ENCODE measurements at places on chromosomes 11 and 22. TPM values are rescaled to one million over a fixed set of nuclear protein-coding genes. Genes with fewer than 3 reads are reported as not detected.
A peak's percentile ranks its signal among the peaks of the same experiment; 100 is the strongest.

KCNJ5 gene
- total RNA-seq: not detected

ILK gene
- 160 TPM for total RNA-seq

RFPL1 gene
- not detected for total RNA-seq

DNA sequence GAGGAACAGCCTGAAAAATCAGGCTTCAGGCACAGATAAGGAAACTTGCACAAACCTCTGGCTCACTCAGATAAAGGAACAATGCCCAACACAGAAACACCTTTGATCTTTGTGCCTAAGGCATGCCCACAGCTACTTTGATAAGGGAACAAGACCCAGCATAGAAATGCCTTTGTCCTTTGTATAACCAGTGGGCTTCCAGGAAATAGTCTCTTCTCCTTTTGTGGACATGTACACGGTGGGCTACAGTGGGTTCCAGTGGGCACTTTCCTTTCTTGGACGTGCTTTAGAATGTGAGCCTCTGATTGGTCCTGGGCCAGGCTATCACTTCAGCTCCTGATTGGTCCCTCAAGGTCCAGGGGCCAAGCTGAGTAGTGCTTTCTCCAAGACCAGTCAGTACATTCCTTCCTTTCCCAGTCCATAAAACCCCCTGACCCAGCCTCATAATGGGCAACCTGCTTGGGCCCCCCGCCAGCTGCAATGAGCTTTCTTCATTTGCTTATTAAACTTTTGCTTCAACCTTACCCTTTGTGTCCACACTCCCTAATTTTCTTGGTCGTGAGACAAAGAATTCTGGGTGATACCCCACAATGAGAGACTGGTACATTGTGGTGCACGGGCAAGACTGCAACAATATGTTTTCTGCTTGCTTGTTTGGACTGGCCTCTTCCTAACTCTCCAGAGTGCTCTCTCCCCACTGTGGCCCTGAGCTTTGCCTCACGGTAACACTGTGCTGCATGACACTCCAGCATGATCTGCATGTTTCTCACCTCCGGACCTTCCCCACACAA is 1.7 kb upstream of the CABIN1 start:
- DNase-seq: no peak
- H3K27ac ChIP-seq: no peak overlapping the region
- peaks cover 3% of the 10 kb centered on the region for H3K36me3 ChIP-seq

DNA sequence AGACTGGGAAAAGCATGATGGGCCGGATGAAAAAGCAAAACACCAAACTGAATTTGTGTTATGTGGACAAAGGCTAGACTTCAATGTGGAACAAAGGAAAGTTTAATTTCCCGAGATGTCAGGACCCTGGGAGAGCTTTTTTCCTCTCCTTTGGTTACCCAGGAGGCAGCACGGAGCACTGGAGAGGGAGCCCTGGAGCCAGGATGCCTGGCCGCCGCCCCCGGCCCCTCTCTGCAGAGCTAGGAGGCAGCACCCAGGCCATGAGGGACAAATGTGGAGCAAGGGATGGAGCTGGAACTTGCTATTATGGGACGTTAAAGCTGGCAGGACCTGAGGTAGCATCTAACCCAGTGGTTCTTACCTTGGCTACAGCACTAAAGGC is 108.9 kb downstream of the MORC2 start:
- no peaks in the 10 kb centered on the region for H3K4me1 ChIP-seq
- H3K4me3 ChIP-seq: no peak overlapping the region
- H3K27ac ChIP-seq: no peak overlapping the region
- no peak for DNase-seq
- H3K36me3 ChIP-seq: no peaks in the 10 kb centered on the region
- H3K27me3 ChIP-seq: no peaks in the 10 kb centered on the region

DNA sequence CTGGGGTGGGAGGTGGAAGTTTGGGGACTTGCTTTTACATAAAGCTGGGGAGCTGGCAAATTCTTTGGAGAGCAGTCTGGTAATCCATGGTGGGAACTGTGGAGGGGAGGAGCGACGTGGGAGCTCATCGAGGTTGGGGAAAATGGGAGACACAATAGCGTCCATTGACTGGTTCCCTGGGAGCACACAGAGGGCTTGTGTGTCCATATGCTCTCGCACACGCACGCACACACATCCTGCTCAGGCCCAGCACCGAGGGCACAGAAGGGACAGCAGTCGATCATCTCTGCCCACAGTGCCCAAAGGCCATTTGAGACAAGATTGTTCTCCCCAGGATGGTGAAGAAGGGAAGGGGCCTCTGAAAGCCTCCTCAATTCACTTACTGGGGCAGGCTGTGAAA is 53.7 kb downstream of the FBXO7 start:
- no peak overlapping the region for H3K27ac ChIP-seq

- no peak overlapping the region for H3K27ac ChIP-seq
- H3K36me3 ChIP-seq: no peaks in the 10 kb centered on the region
- no peak for DNase-seq
- no peaks in the 10 kb centered on the region for H3K4me1 ChIP-seq
- H3K4me3 ChIP-seq: no peak overlapping the region
Observed at GRCh38 chr22:49100316-49100715, 727.4 kb downstream of the BRD1 start.

- no peak overlapping the region for H3K4me3 ChIP-seq
- H3K27me3 ChIP-seq: no peaks in the 10 kb centered on the region
- no peaks in the 10 kb centered on the region for H3K36me3 ChIP-seq
- no peak overlapping the region for H3K27ac ChIP-seq
Observed at GRCh38 chr11:133570376-133570775, 38.1 kb upstream of the OPCML start.

DNA sequence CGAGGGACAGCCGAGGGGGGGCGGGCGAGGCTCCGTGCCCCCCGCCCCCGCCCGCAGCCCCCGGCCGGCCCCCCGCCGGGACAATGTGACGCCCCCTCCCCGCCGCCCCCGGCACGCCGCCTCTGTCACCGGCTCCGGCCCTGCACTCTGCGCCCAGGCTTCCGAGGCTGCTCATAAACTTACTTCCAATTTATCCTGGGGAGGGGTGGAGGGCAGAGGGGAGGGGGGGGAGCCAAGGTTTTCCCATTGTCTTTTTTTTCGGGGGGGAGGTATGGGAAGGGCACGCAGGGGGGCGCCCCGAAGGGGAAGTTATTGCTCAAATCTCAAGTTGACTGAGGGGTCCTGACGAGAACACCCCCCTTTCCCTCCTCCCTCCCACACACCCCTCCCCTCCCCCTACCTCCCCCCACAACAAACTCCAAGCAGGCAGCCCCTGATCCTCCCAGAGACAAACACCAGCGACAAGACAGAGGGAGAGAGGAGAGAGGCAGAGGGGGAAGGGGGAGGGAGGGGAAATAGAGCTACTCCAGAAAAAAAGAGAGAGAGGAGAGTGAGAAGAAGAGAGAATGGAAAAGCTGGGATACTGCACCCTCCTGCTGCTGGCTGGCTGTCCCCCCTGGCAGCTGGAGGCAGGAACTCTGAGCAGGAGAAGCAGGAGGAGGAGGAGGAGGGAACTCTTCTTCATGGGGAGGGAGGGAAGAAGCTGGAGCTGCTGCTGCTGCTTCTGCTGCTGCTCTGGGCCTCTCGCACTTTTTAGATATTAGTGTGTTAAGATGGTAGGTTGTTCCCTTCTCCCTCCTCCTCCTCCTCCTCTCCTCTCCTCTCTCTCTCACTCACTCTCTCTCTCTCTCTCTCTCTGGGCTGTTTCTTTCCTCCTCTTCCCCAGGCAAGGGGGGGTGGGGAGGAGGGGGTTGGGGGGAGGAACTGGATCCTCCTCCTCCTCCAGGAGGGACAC is 631 bp downstream of the PHF21A start:
- H3K27me3 ChIP-seq: no peaks in the 10 kb centered on the region
- no peak overlapping the region for H3K27ac ChIP-seq
- peak overlapping the region; percentile 95 for H3K4me3 ChIP-seq
- 0 out of 2 replicates have a peak, but pooled peaks cover 3% of the 10 kb centered on the region for H3K36me3 ChIP-seq
- DNase-seq: peak; percentile 74
- peaks cover 9% of the 10 kb centered on the region for H3K4me1 ChIP-seq

GRCh38 chr22:45503816-45504372 is 1.2 kb downstream of the FBLN1 start:
- peak overlapping the region; percentile 77 for H3K4me3 ChIP-seq
- H3K27ac ChIP-seq: peak overlapping the region; percentile 5
- DNase-seq: peak; percentile 11
- H3K27me3 ChIP-seq: no peaks in the 10 kb centered on the region

GRCh38 chr11:66902486-66903177 is 45.8 kb downstream of the LRFN4 start:
- no peak overlapping the region for H3K4me3 ChIP-seq
- no peaks in the 10 kb centered on the region for H3K36me3 ChIP-seq
- no peaks in the 10 kb centered on the region for H3K27me3 ChIP-seq
- no peak for DNase-seq
- peaks cover 31% of the 10 kb centered on the region for H3K4me1 ChIP-seq

DNA sequence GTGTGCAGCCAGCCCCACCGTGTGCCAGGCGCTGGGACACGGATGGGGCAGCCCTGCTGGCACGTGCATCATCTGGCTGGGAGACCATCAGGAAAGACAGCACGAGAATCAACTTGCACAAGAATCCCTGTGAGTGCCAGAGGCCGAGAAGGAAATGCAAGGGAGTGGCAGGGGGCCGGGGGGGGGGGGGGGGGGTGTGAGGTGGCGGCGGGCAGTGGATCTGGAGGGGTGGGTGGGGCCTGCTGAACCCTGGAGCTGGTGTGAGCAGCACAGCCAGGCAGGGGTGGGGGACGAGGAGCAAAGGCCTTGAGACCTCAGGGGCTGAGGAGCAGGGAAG is 14.0 kb upstream of the FLRT1 start:
- no peaks in the 10 kb centered on the region for H3K4me1 ChIP-seq
- no peaks in the 10 kb centered on the region for H3K27me3 ChIP-seq
- no peaks in the 10 kb centered on the region for H3K36me3 ChIP-seq
- no peak for DNase-seq

DNA sequence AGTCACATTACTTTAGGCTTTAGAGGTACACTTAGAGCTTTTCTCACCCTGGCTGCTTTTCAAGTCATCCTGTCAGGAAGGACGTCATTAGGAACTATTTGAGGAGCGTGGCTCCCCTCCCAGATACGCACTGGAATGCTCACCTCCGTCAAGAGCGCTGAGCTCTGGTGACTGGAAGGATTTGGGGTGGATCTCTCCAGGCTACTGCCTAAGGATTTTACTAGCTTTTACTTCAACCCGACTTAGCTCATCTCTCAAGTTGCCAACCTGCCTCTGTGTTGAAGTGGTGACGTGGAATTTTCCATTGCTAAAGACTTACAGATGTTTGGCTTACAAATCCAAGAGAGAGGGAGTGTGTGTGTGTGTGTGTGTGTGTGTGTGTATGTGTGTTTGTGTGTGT is 355.3 kb upstream of the CCDC90B start:
- no peak for DNase-seq
- no peak overlapping the region for H3K27ac ChIP-seq
- H3K36me3 ChIP-seq: no peaks in the 10 kb centered on the region
- no peaks in the 10 kb centered on the region for H3K4me1 ChIP-seq
- H3K4me3 ChIP-seq: no peak overlapping the region
- H3K27me3 ChIP-seq: no peaks in the 10 kb centered on the region

GRCh38 chr22:37282385-37282677 is at the start of gene CYTH4:
Gene CYTH4 (plus strand): TSS chr22:37282508. CDS start chr22:37282570, 62 bp downstream.
- H3K27me3 ChIP-seq: peaks cover 5% of the 10 kb centered on the region
- H3K4me3 ChIP-seq: no peak within 1 kb of the TSS
- peaks cover 22% of the 10 kb centered on the region for H3K4me1 ChIP-seq
- no peak within 1 kb of the TSS for H3K27ac ChIP-seq
- no peak for DNase-seq
- H3K36me3 ChIP-seq: no peaks in the 10 kb centered on the region

- H3K36me3 ChIP-seq: peaks cover 63% of the 10 kb centered on the region
- DNase-seq: peak; percentile 40
- H3K27ac ChIP-seq: peak overlapping the region; percentile 35
- peaks cover 28% of the 10 kb centered on the region for H3K4me1 ChIP-seq
- H3K27me3 ChIP-seq: no peaks in the 10 kb centered on the region
Observed at GRCh38 chr22:19853879-19854777, 546 bp downstream of the GNB1L start.

- DNase-seq: no peak
- H3K27me3 ChIP-seq: no peaks in the 10 kb centered on the region
- peaks cover 8% of the 10 kb centered on the region for H3K36me3 ChIP-seq
Observed at GRCh38 chr22:20450551-20450906, 12.9 kb upstream of the SCARF2 start.

DNA sequence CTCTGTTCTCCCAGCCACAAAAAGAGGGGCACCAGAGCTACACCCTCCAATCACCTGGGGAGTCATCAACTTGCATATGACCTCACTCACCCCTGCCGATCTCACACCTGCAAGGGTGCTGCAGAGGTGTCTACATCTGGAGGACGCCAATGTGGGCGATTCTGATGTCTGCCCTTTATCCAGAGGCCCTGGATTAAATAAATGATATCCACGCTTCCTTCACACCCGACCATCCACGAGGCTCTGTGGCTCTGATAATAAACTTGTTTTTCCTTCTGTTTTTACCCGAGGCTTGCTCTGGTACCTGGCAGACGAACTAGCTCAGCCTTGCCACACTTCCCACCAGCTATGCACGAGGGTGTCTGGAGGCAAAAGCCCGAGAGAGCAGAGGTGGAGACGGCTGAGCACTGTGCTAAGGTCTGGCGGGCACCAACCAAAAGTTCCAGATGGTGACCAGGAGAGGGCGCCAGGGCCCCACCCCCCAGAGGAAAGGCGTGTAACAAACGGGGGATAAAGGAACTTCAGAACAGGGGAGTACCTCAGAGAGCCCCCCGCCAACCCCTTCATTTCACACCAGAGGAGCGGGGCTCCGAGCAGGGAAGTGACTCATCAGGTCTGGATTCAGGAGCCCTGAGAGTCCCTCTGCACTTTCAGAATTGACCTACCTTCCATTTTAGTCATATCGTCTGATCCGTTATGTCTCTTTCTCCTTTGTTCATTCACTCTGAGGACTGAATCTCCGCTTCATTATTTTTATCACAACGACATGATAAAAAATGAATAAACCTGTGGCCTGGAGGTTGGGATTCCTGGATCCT is 13.5 kb downstream of the SCN3B start:
- H3K27ac ChIP-seq: no peak overlapping the region
- no peaks in the 10 kb centered on the region for H3K4me1 ChIP-seq
- DNase-seq: peak; percentile 3
- H3K4me3 ChIP-seq: no peak overlapping the region
- no peaks in the 10 kb centered on the region for H3K36me3 ChIP-seq
- 0 out of 2 replicates have a peak, but pooled peaks cover 3% of the 10 kb centered on the region for H3K27me3 ChIP-seq

- H3K4me1 ChIP-seq: peaks cover 4% of the 10 kb centered on the region
- no peak for DNase-seq
- no peak overlapping the region for H3K4me3 ChIP-seq
- H3K27me3 ChIP-seq: no peaks in the 10 kb centered on the region
Observed at GRCh38 chr11:66216911-66217310, 51.5 kb upstream of the RAB1B start.

DNA sequence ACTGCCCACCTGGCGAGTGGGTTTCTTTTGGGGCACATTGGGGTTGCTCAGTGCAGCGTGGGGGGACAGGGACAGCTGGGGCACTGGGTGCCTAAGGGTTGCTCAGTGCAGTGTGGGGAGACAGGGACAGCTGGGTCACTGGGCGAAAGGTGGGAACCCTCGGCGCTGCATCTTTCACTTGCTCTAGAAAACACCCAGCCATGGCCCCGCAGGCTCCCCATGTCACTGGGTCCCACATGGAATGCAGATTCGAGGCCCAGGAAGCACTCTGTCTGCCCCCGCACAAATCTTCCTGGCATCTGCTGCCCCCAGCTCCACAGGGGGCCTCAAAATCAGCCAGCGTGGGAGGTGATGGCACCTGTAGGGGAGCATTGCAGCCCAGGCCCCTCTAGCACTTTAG is 229.3 kb downstream of the BRD1 start:
- no peak overlapping the region for H3K4me3 ChIP-seq
- H3K27me3 ChIP-seq: no peaks in the 10 kb centered on the region
- no peaks in the 10 kb centered on the region for H3K4me1 ChIP-seq
- no peak for DNase-seq

GRCh38 chr11:19116971-19117759 is at the start of gene ZDHHC13:
Gene ZDHHC13 (plus strand): TSS chr11:19117168. CDS start chr11:19117250, 82 bp downstream.
- peak within 1 kb of the TSS; percentile 71 for H3K4me3 ChIP-seq
- no peaks in the 10 kb centered on the region for H3K4me1 ChIP-seq
- peak; percentile 83 for DNase-seq
- H3K36me3 ChIP-seq: no peaks in the 10 kb centered on the region
